ENCODE measurements at places on chromosomes 1 and 21.

DNA sequence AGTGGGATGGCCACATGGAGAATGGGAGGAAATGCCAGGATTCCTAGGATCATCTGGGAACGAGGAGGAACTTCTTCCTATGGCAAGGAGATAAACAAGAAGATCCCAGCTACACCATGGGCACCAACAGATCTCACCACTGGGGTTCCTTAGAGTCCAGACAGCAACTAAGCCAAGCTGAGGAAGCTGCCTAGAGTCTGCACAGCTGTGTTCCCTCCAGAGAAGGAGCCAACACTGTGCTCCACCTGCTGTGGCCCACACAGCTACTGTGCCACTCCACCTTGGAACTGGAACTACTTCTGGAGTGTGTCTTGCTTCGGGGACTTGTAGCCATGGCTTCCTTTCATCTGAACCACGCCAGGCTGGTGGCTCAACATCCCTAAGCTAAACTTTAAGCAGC, 6.0 kb downstream of the IFNAR1 start:
- no peak for DNase-seq

DNA sequence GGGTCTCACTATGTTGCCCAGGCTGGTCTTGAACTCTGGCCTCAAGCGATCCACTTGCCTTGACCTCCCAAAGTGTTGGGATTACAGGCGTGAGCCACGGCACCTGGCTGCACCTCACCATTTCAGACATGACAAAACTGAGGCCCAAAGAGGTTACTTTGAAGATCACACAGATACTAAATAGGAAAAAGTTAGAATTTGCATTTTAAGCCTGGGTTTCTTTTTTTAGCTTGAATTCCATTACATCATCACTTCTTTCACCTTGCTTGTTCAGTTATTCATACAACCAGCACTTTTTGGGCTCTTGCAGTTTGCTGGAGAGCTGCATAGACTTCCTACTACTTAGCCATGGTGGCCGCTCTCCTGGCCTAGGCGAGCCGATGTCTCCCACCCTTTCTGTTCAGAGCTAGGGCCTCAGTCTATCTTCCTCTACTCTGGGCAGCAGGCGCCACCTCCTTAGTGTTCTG, 16.3 kb upstream of the CD2 start:
- peak; percentile 73 for DNase-seq

DNA sequence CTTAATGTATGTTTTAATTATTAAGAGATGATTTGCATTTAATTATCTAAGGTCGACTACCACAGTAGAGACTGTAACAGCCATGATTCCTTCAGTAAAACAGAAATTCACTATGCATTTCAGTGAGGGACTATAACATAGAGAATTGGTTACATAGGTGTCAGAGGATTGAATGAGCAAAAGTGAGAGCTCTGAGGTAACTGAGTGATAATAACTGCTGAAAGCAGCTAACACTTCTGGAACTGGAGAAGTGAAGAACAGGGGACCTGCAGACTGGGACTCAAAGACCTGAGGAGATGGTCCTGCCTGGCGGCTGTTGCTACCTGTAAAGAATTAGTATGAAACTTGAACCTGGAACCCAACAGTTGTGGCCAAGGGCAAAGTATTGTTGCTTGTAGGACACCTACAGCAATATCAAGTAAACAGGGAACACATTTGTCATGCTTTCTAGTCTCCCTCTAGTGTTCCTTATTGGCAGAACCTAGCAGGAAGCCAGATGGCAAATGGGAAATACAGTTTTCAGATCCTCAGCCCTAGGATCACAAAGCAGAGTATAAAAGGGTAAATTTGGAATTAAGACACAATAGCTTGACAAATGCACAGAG, 110.6 kb downstream of the HS2ST1 start:
- DNase-seq = peak; percentile 25

- DNase-seq = no peak
Observed at GRCh38 chr1:218397752-218398339, 52.7 kb downstream of the TGFB2 start.

DNA sequence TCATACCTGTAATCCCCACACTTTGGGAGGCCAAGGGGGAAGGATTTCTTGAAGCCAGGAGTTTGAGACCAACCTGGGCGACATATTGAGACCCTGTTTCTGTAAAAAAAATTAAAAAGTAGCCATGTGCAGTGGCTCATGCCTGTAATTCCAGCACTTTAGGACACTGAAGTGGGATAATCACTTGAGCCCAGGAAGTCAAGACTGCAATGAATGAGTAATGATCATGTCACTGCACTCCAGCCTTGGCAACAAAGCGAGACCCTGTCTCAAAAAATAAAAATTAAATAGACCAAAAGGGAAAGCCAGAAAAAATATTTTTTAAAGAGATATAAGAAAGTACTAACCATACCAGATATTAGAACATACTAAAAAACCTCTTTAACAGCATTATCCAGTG, 44.7 kb upstream of the LYPLAL1 start:
- DNase-seq = no peak

DNA sequence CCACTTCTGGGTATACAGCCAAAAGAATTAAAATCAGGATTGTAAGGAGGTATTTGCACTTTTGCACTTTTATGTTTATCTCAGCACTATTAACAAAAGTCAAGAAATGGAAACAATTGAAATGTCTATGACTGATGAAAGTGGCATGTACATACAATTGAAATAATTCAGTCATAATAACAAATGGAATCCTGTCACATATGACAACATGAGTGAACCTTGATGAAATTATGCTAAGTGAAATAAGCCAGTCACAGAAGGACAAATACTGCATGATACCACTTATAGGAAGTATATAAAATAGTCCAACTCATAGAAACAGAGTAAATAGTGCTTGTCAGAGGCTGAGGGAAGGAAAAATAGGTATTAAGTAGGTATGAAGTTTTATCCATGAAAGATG, 3.4 kb upstream of the SPTA1 start:
- no peak for DNase-seq

DNA sequence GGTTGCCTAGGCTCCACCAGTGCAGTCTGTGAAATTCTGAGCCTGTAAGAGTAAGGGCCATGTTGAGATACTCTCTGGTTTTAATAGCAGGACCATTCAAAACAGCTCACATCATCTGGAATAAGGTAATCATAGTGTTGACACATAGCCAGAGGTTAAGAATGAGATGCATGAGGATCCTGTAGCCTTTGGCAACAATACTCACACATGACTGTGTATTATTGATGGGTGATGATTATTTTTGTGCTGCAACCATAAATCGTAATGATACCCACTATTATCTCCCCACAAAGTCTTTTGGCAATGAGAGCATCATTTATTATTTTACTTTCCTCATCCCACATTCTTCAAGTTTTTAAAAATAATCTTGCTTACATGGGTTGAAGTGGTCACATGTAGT, 35.5 kb downstream of the KCNK2 start:
- DNase-seq = no peak

DNA sequence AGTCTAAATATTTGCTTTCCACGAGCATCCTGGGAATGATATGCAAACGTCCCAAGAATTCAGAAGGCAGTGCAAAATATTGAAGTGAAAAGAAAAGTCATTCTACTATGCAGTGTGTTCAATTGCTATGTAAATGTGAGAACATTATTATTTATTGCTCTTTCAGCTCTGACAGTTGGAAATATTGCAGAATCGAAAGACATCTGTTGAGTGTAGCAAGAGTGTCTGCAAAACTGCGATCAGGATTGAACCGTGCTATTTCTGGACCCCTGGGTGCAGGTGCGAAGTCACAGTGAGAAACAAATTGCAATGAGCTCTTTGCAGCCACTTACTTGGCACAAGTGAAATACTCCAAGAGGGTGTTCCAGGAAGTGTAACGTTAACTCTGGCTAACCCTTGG, 566.4 kb downstream of the AJAP1 start:
- no peak for DNase-seq

DNA sequence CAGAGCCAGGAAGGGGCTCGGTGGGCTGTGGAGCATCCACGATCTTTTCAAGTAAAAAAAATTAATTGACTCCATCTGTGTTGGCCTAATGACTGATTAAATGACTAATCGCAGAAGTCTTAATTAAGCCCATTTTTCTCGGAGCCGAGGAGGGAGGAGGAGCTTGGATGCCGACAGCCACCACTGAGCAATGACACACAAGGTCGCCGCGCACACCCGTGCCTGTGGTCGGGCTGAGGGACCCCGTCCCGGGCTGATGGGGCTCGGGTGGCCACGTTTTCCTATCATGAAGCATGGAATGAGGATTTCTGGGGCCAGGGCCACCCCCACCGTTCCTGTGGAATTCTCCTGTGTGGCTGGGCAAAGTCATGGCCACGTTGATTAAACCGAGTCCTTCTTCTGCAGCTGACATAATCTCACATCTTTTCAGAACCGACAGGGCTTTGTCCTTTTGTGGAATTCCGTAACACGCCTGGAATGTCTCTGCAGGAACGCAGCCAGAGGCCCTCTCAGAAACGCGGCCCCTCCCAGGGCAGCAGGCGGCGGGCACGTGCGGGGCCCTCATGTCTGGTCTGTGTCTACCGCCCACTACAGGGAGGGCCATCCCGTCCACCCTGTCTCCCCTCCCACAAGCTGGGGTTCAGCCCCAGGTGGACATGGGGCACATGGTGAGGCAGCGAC, 60.7 kb downstream of the MORN1 start:
- no peak for DNase-seq

DNA sequence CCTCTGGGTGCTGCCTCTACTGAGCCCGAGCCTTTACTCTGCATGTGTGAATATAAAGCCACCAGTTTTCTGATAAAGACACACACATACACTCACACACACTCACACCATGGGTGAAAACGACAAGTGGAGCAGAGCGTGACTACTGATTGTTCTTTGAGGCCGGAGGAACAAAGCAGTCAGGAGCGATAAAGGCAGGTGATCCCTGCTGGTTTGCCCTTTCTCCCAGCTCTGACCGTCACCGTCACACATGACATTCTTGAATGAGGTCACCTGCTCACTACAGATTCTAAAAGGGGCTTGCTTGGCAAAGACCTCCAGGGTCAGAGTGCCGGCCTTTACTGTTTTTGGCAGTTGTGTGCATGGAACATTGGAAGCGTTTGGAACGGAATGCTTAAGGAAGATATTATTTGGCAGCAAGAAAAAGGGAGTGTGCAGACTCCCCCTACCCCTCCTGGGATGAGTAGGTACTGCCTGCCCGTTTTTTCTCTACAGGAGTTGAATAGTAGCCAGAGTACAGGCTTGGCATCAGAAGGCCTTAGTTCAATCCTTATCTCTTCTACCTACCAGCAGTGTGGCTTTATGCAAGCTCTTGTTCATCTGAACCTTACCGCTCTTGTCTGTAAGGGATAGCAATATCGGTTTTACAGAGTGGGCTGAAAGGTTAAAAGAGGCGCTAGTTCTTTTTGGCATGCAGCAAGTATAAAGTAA, 79.7 kb downstream of the PBX1 start:
- no peak for DNase-seq

- no peak for DNase-seq
Observed at GRCh38 chr1:180731131-180731530, 99.3 kb downstream of the XPR1 start.

DNA sequence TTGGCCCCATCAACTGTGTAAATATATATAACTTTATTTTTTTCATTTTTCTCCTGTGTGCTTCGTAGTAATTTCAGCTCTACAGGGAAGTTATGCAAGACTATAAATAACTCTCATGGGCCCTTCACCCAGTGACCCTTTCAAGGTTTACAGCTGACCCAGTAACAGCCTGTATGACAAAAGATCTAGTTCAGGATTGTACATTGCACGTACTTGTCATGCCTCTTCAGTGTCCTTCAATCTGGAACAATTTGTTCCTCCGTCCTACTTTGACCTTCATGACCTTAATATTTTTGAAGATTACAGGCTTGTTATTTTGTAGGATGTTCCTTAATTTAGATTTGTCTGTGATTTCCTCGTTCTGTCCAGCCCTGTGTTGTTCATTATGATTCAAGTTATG, 40.5 kb downstream of the BRINP2 start:
- DNase-seq = no peak

- DNase-seq = no peak
Observed at GRCh38 chr1:72462186-72462905, 180.0 kb upstream of the NEGR1 start.

- DNase-seq = no peak
Observed at GRCh38 chr1:55611123-55611522, 396.0 kb upstream of the USP24 start.

DNA sequence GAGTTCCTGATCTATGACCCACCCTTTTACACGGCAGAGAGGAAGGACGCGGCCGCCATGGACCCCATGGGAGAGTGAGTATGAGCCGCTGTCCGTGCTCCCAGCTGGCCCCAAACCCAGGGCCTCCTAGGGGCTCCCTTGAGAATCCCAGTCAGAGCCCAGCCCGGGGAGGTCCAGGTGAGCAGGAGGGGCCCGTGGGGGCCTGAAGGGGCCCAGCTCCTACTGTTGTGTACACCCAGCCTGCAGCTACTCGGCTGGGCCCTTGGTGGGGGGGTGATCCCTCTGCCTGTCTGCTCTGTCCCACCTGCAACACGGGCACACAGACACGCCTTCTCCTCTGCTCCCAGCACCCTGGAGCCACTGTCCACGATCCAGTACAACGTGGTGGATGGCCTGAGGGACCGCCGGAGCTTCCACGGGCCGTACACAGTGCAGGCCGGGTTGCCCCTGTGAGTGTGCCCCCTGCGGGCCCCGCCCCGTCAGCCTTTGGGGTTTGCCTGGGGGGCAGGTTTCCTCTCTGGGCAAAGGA, 28.6 kb upstream of the LRRC3 start:
- DNase-seq = no peak

DNA sequence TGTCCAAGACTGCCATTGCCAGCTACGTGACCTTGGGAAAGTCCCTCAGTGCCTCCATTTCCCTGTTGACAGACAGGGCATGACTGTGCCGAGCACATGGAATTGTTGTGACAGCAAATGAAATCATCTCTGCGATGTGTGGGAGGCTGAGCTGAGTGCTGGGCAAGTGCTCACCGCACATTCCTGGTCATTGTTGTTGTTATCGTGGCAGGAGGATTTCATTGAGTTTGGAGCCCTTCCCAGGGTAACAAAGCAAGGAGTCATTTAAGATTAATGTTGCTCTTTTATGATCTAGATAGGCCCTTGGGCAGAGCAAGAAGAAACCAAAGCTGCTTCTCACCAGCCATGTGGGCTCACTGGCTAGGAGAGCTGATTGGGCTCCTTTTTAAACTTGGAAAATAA, 39.6 kb upstream of the ITPKB start:
- DNase-seq = no peak

GRCh38 chr1:175530183-175530582, 213.2 kb downstream of the TNR start:
- no peak for DNase-seq

DNA sequence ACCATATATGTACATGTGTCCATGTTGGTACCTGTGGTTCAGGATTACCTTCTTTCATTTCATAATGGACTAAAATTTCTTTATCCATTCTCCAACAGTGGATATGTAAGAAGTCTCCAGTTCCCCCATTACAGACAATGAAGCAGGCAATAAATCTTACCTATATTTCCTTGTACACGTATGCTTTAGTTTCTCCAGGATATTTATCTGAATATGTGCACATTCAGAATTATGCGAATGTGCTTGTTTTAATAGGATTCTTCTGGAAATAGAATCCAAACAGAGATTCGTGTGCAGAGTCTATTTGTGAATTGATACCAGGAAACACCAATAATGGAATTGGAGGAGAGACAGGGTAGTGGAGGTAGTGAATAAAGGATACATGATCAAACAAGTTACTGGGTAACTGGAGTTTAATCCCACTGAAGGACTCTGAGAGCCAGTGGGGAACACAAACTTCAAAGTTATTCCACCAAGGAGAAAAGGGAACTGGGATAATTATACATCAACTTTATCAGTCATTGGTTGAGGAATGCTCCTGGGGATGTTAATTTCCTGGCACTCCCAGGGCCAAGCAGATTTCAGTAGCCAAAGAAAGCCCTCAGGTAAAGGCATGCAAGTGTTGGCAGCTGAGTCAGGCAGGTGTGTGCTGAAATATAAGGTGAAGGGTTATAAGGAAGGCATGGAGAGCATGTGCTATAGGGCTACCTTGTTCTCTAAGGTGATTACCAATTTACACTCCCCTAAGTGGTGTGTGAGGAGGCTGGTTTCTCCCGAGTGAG, 374.9 kb upstream of the PBX1 start:
- no peak for DNase-seq

Measured in GM13976 (cell line).